ENCODE measurements at places on chromosomes 2 and 18.

- DNase-seq: no peak
Measured at GRCh38 chr18:44374966-44375365, 305.7 kb upstream of the SETBP1 start.

GRCh38 chr2:130827502-130828251 lies 9.0 kb upstream of the ARHGEF4 start:
- DNase-seq: no peak

DNA sequence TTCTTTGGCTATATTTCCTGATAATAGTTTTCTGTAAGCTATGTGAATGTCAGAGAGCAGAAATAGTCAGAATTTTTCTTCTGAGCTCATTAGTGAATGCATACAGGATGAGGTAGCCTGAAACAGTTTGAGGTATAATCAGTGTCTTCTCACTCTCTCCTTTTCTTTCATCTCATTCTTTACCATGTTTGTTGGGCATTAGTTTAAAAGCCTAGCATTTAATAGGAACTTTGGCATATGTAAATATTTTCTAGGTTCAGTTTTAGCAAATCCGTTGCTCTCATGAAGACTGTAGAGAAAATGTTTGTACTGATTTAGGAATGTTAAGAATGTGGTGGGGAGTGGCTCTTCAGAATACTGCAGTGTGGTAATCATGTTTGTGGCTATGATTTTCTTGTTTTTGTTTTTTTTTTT lies 119.4 kb downstream of the PARD3B start:
- DNase-seq: no peak

DNA sequence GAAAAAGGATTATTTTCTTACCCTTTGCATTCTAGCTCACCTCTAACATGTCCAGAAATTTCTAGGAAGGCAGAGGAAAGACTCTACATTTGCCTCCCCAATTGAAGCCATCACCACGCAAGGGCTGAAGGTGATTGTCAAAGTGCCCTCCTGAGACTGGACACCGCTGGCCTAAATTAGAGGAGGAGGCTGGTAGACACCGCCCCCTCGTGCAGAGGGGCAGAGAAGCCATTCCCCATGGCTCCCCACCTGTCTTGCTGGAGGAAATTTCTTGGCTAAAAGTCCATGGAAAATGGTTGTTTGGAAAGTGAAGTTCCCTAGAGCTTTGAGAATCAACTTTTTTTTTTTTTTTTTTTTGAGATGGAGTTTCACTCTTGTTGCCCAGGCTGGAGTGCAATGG lies 31.3 kb upstream of the CREB1 start:
- DNase-seq: no peak

DNA sequence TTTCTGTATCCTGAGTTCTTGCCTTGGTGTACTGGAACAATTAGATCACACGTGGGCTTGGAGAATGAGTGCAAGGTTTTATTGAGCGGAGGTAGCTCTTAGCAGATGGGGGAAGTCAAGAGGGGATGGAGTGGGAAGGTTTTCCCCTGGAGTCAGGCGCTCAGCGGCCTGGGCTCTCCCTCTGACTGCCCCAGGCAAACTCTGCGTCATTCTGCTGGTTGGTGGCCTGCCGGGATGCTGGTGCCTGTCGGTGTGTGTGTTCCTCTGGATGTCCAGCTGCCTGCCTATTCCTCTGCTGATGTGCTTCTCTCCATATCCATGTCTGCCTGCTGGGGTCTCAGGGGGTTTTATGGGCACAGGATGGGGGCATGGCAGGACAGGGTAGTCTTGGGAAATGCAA lies 111.0 kb downstream of the TRIB2 start:
- DNase-seq: no peak

GRCh38 chr2:69309351-69310110 lies 77.5 kb downstream of the GFPT1 start:
- no peak for DNase-seq

- DNase-seq: no peak
Measured at GRCh38 chr2:199064201-199064600, 393.5 kb downstream of the SATB2 start.

DNA sequence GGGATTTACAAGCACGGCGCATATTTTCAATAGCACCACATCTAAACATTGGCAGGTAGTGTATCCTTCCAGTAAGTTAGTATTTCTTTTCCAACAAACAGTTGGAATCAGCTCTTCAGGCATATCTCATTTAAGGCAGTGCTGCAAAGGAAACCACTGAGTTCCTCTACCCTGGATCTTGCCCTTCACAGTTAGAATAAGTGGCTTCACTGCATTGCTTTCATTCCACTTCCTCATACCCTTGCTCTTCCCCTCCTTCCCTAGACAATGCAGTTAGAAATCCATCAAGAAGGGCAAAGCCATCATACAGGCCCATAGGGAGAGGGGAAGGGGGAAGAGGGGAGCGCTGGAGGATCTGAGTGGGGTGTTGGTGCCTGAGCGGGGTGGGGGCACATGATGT lies 173.7 kb downstream of the FBXO15 start:
- DNase-seq: no peak

DNA sequence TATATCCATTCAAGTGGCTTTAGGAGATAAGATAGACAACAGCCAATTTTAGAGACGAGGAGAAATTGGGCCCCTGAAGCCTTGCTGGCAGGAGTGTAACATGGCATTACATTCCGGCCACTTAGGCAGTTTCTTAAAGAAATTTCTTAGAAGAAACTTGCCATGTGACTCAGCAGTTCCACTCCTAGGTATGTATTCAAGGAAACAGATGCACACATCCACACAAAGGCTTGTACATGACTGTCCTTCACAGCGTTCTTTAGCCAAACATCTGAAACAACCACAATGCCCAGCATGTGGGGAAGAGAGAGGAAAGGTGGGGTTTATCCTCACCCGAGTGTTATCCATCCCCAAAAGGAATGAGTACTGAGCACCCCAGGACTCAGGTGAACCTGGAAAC lies 107.1 kb downstream of the NFATC1 start:
- peak; percentile 6 for DNase-seq

GRCh38 chr2:3771576-3771975 lies 68.2 kb downstream of the DCDC2C start:
- DNase-seq: no peak

GRCh38 chr18:13606604-13607254 lies 119.6 kb downstream of the FAM210A start:
- DNase-seq: no peak

DNA sequence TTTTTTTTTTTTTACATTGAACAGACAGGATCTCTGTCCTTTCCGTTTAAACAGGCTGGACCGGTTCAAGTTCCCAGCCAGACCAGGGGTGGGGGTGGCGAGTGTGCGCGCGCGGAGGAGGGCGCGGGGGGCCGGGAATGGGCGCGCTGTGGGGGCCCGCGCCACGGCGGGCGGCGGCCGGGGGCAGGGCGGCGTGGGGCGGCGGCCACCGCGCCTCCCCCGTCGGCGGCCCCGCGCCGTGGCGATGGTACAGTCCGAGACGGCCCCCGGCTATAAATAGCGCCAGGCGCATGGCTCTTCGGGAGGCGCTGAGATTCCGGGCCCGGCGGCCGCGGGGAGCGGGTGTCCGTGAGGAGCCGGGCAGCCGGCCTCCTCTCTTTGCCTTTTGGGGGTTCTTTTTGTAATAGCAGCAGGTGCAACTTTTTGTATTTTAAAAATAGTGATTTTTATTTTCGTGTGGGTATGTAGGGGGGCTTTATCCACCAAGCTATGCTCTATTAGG lies 430 bp upstream of the CELF4 start:
- no peak for DNase-seq

DNA sequence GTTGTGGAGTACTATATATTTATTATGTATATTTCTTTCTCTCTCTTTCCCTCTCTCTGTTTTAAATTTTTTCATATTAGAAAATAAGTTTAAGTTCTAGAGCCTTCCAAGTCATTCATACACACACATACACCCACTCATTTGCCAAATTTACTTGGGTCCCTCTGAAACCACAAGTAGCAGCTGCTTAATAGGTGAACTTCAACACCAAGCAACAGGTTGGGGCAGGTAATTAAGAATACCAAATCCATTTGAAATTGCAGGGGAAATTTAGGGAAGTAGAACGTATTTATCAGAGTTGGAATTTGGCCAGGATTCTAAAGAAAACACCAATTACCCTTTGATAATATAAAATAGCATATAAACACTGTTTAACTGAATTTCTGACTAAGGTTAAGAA lies 75.0 kb upstream of the RBBP8 start:
- no peak for DNase-seq

DNA sequence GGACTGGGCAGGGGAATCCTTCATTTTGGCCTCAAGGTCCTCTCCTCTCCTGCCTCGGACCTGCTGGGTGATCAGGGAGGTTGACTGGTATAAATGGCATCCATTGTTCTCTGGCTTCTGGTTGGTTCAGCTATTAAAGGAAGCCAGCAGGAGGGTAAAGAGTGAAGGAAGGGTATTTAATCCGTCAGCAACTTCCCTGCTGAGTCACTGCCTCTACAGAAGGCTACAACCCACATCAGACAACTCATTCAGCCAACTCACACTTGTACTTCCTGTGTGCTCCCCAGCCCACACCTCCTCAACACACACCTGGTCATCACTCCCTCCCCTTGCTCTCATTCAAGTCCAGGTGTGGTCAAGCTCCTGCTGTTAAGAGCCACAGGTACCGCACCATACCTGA lies 68.3 kb upstream of the MRPS9 start:
- DNase-seq: no peak

- no peak for DNase-seq
Measured at GRCh38 chr2:3447789-3448317, 68.4 kb downstream of the TRAPPC12 start.

DNA sequence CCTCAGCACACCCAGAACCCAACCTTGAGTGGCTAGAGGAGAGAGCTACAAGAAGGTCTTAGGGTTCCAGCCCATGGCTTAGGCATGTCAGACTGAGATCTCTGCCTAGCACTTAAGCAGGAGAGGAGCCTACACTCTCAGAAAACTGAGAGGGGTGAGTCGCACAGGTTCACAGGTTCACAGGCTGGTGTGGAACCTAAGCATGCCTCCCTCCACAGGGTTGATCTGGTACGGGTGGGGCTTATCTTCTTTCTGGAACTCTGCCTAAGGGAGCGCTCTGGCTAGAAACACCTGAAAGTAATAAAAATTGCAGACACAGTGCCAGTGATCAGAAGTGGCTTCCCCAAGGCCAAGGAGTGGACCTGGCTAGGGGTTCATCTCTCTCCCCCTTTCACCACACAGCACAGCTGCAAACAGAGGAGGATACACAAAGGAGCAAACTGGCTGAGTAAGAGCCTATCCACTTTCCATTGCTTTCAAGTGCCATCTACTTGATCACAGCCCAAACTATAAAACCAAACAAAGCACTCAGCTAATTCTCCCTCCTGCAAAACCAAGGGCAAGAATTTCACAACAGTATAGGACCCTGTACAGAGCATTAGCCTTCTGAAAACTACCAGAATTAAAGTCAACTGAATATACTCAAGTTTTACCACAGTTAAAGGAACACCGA lies 481.9 kb upstream of the SETBP1 start:
- DNase-seq: no peak

GRCh38 chr2:130936451-130936850 lies 99.7 kb downstream of the ARHGEF4 start:
- DNase-seq: no peak

DNA sequence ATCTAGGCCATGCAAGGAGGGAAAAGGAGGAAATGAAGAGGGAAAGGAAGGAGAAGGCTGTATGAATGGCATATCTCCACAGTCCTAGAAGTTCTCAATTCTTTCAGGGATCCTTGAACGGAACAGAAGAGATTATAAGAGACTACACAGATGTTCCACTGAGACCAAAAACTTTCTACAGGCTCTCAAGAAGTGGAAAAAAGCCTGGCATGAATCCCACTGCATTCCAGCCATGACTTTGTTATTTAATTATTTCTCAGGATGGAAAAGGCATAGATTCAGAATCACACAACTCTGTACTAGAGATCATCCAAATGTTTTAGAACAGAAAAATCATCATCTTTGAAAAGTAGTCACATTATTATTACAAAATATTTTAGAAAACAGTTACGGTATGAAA lies 131.7 kb upstream of the CDH20 start:
- no peak for DNase-seq

DNA sequence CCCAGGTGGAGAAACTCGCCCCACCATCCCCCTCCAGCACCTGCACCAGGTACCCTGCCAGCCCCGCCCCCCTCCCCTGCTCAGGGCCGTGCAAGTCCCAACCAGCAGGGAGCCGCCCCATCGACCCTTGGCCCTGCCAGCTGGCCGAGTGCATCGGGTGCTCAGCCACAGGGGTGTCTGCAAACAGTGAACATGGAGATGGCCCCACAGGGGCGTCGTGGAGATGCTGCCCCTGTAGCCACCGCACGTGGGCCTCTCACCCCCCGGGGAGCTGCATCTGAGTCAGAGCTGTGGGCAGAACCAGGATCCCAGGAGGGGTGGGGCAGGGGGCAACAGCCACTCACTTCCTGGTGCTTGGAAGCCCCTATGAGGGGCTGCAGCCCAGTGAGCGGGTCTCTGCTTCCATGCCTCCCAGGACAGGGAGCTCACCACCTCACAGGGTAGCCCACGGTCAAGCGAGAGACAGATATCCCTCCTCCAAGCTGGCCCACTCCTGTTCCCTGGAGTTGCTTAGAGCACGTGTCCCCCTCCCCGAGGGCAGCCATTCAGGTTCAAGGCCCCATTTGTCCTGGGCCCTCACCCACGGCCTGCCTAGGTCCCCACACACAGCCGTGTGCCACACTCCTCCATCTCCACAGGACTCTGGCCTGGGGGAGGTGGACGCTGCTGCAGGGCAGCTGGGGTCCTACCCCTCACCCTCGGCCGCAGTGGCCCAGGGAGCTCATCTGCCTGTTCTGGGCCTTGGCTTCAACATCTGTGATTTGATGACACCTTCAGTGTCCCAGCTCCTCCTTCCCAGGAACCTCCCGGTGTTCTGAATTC lies 1.1 kb upstream of the MAB21L4 start:
- no peak for DNase-seq

DNA sequence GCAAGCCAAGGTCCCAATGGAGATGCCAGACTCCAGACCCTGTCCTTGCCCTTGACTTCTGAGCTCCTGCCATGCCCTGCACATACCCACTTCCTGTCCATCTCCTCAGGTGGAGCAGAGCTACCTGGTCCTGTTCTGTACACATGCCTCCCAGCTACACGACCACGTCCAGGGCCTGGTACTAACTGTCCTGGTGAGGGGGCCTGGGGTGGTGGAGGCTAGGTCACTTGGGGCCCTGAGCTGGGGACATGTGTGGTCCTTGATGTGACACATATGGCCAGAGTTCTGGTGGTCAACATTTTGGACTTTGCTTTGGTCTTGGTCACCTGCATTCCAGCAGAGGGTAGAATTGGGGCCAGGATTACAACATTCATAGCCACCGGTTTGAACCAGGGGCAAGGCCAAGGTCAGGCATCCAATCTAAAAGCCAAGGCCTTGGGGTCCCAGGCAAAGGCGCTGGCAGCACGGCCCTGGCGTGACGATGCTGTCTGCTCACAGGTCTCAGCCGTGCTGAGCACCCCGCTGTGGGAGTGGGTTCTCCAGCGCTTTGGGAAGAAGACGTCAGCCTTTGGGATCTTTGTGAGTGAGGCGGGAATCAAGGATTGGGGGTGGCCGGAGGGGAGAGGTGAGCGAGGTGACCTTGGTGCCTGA lies 12.6 kb downstream of the MFSD2B start:
- no peak for DNase-seq

All from activated effector memory CD4-positive, alpha-beta T cell treated with anti-CD3 and anti-CD28 coated beads, Interleukin-2, amount 50 U/mL, for 16 hours (primary cell).